Activated CD8-positive, alpha-beta memory T cell treated with anti-CD3 and anti-CD28 coated beads for 1 hour (primary cell): ENCODE measurements at places on chromosomes 5 and 9.

DNA sequence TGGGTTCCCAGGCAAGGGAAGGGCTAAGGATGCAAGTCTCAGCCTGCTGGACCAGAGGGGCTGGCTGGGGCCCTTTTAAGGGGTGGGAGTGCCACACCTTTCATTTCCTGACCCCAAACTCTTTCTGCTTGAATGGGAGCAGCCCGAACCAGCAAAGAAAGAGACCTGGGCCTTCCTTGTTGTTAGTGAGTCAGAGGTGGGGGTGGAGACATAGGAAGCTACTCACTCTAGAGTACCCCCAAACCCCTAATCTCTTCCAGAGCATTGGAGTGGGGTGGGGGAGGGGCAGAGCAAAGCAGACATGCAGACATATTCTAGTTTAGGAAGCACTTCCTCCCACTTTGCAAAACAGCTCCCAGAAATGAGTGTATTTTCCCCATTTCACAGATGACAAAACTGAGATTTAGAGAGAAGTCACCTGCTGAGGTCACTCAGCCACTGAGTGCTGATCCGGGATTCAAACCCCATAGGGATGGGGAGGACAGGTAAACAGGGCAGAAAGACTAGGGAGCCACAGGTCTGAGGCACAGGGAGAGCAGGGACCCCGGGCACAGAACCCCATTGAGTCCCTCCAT lies 6.0 kb upstream of the AQP3 start:
- DNase-seq: no peak

GRCh38 chr9:71518045-71518827 lies 250.1 kb downstream of the CEMIP2 start:
- no peak for DNase-seq

GRCh38 chr9:94490465-94490864 lies 64.4 kb upstream of the PCAT7 start:
- no peak for DNase-seq

DNA sequence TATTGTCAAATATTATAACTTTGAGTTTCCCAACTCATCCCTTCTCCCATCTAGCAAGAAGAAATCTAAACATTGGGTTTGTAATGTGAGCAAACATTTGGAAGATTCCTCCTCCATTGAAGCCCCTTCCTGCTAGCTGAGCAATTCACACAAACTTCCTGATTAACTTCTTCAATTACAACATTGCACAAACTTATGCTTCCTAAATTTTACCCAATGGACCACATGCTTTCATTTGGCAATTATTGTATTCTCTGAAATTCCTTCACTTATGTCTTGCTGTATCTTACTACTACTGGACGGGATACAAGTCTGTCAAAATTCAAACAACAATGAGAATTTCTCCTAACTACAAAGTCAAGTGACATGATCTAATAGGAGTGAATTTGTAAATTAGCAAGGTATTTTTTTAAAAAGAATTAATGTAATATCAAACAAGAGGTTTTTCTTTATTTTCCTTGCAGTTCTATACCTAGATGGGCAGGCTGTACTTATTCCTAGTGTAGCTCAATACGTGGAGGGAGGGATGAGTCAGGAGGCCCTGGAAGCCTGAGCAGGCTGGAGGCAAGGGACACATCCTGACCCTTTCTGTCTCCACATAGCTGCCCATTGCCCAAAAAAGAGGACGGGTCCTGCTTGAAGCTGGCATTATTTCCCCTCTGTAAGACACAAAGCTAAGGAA lies 11.8 kb upstream of the IFNW1 start:
- DNase-seq: no peak

GRCh38 chr5:55823151-55823796 lies 27.9 kb upstream of the IL31RA start:
- DNase-seq: no peak

DNA sequence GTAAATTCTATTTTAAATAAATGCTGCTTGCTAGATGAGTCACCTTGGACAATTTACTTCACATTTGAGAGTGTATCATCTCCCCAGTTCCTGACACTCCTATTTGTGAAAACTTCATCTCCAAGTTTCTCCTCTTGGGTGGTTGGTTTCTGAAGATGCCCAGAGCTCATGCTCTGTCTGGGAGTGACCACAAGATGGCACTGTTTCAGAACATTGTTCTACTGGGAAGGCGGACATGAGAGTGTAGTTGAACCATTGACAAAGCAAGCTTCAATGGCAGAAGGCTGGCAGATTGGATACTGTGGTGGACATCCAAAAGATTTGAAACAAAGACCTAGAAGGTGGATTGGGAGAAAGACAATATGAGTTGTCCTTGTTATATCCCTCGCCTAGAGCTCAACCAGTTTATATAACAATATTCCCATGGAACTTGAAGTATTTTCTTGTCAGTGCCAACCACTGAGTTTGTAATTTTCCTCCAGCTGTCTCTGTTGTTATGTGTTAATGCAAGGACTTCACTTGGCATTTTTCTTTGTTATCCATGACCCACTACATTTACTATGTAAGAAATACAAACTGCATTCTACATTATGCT lies 234.3 kb upstream of the ANKH start:
- no peak for DNase-seq

- no peak for DNase-seq
Measured at GRCh38 chr5:60497706-60498500, 202.1 kb downstream of the DEPDC1B start.
